ENCODE measurements at places on chromosomes 5 and 9. TPM values are rescaled to one million over a fixed set of nuclear protein-coding genes. Genes with fewer than 3 reads are reported as not detected.
A peak's percentile ranks its signal among the peaks of the same experiment; 100 is the strongest.

Gene MEIKIN
- polyA plus RNA-seq = not detected

Gene ZNF79
- 6.6 TPM for polyA plus RNA-seq

Gene PIP5KL1
- not detected for polyA plus RNA-seq

Gene IPO11
- 10.4 TPM for polyA plus RNA-seq

Gene INSL4
- polyA plus RNA-seq = not detected

Gene APBA1
- not detected for polyA plus RNA-seq

Gene CYLC2
- not detected for polyA plus RNA-seq

- peaks cover 3% of the 10 kb centered on the region for H3K36me3 ChIP-seq
- no peak overlapping the region for H3K4me3 ChIP-seq
- H3K27me3 ChIP-seq = no peaks in the 10 kb centered on the region
- no peak for DNase-seq
Observed at GRCh38 chr5:76305269-76305668, 97.8 kb upstream of the IQGAP2 start.

GRCh38 chr5:1718669-1719068, 81.0 kb downstream of the MRPL36 start:
- no peak overlapping the region for H3K4me3 ChIP-seq
- no peak for DNase-seq
- no peak overlapping the region for H3K27ac ChIP-seq
- peaks cover 2% of the 10 kb centered on the region for H3K27me3 ChIP-seq

- no peak overlapping the region for H3K27ac ChIP-seq
- DNase-seq = no peak
- H3K4me1 ChIP-seq = no peaks in the 10 kb centered on the region
- no peak overlapping the region for H3K4me3 ChIP-seq
Observed at GRCh38 chr5:66322786-66323528, 178.9 kb downstream of the SREK1 start.

DNA sequence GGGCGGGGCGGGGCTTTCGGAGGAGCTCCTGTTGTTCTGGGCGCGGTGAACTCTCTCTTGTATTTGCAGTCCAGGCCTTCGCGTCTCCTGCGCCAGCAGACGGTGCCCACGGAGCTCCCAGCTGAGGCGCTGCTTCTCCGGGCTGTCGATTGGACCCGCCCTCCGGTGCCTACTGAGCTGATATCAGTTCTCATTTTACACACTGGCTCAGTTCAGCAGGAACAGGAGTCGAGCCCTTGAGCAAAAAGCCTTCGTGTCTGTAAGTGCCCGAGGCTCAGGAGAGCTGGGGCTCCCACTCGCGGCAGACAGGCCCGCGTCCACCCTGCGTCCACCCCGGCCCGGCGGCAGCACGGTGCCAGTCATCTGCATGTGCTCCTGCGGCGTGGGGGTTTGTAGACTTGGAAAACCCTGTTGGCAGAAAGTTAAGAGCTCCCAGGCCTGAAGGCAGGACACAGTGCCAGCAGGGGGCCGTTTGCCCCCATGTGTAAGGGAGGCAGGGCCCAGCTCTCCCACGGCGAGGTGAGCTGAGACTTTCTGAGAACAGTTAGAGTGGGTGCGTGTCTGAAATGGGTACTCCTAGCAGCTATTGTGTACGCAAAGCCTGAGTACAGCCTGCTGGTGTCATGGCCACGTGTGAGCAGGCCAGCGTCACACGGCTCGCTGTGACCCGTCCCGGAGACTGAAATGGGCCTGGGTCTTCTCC, 231.5 kb downstream of the FANCC start:
- no peaks in the 10 kb centered on the region for H3K27me3 ChIP-seq
- no peak overlapping the region for H3K27ac ChIP-seq
- DNase-seq = no peak

- no peaks in the 10 kb centered on the region for H3K27me3 ChIP-seq
- peak; percentile 20 for DNase-seq
- H3K4me1 ChIP-seq = peaks cover 73% of the 10 kb centered on the region
- H3K4me3 ChIP-seq = peak overlapping the region; percentile 81
- peak overlapping the region; percentile 32 for H3K27ac ChIP-seq
Observed at GRCh38 chr9:109101810-109102209, 17.9 kb downstream of the TMEM245 start.

DNA sequence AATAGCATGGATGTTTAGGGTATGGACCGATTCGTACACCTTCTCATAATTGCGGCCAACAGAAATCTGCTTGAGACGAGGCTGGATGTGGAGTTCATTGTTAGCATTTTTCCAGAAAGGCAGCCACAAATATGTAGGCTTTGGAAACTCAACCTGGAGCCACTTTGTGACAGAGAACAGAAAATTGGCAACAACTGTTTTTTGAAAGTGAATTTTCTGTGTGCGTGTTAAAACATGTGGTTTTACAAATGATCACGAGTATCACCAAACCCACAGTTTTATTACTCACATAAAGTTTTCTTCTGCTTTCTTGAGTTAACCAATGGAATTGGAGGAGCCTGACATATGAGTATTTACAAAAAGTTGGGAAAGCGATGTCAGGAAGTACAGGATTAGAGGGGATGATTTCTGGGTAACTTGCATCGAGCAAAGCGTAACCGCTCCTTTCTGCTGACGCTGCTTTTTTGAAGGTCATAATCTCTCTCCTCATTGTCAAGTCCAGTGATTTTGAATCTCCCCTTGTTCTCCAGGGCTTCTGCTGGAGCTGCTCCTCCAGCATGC, 138.5 kb upstream of the TAF11L2 start:
- no peak overlapping the region for H3K4me3 ChIP-seq
- no peak overlapping the region for H3K27ac ChIP-seq
- no peaks in the 10 kb centered on the region for H3K4me1 ChIP-seq
- no peaks in the 10 kb centered on the region for H3K36me3 ChIP-seq
- no peaks in the 10 kb centered on the region for H3K27me3 ChIP-seq
- DNase-seq = no peak

DNA sequence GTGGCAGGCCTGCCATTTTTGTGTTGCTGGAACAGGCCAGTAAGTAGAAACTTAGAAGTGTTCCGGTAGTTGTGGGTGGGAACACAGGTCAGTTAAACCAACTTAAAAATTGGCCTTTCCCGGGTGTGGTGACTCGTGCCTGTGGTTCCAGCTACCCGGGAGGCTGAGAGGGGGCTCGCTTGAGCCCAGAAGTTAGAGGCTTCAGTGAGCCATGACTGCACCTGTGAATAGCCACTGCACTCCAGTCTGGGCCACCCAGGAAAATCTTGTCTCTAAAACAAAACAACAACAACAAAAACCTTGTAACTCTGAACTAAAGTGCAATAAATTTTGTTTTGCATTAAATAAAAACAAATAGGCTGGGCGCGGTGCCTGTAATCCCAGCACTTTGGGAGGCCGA, 1.4 kb upstream of the NHP2 start:
- no peak for DNase-seq
- H3K27me3 ChIP-seq = no peaks in the 10 kb centered on the region
- H3K4me1 ChIP-seq = peaks cover 11% of the 10 kb centered on the region
- H3K4me3 ChIP-seq = peak overlapping the region; percentile 88
- no peak overlapping the region for H3K27ac ChIP-seq

GRCh38 chr5:135221187-135221473, 177.9 kb downstream of the MACROH2A1 start:
- H3K4me3 ChIP-seq = no peak overlapping the region
- no peak for DNase-seq
- H3K4me1 ChIP-seq = no peaks in the 10 kb centered on the region
- H3K36me3 ChIP-seq = no peaks in the 10 kb centered on the region
- no peaks in the 10 kb centered on the region for H3K27me3 ChIP-seq

DNA sequence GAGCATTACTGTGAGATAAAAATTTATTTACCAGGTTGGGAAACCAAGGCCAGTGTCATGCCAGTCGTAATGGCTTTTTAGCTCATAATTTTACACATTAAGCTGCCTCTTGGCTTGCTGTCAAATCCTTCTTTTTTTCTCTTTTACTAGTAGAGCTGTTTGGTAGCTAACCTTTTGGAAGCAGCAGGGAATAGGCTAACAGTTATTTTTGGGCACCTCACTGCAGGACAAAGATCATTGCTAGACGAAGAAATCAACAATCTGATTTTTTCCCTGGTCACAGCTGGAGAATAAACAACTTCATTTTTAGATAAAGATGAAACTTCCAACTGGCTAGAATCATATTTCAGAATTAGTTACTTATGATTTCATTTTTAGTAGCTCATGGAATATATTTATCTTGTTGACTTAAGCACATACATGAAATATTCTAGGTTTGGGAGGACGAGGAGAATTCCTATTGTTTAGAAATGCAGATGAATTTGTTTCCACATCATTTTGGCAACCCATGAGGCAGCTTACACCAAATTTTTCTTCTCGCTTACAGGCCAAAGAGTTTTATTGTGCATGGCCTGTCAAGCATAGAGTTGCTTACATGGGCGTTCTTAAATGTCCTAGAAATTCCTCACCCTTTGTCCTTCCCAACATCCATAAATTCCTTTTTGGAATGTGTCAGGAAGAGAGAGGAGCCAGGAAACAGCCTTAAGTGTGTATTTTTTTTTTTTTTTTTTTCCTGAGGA, 19.6 kb downstream of the TNC start:
- peaks cover 10% of the 10 kb centered on the region for H3K27me3 ChIP-seq
- H3K4me3 ChIP-seq = no peak overlapping the region
- H3K36me3 ChIP-seq = no peaks in the 10 kb centered on the region
- no peaks in the 10 kb centered on the region for H3K4me1 ChIP-seq
- no peak for DNase-seq
- H3K27ac ChIP-seq = no peak overlapping the region

- H3K36me3 ChIP-seq = peaks cover 5% of the 10 kb centered on the region
- H3K27me3 ChIP-seq = no peaks in the 10 kb centered on the region
Observed at GRCh38 chr9:30943446-30944224, 1440.8 kb upstream of the ACO1 start.

DNA sequence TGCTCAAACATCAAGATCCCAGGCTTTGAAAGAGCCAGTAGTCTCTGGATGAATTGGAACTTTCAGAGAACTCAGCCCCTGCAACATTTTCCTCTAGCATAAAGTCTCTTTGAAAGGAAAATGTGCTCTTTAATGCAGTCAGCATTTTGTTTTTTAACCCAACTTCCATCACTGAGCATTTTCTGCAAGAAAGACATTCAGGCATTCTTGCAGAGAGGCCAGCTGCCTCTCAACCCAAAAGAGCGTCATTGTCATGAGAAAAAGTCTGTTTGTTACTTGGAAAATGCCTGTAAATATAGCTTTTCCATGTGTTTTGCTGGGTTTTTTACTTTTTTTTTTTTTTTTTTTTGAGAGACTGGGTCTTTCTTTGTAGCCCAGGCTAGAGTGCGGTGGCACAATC, 225.0 kb downstream of the ADAMTSL1 start:
- H3K27me3 ChIP-seq = peaks cover 14% of the 10 kb centered on the region
- H3K36me3 ChIP-seq = no peaks in the 10 kb centered on the region
- no peaks in the 10 kb centered on the region for H3K4me1 ChIP-seq

GRCh38 chr5:20470997-20471396, 483.0 kb upstream of the CDH18 start:
- no peak for DNase-seq
- no peak overlapping the region for H3K4me3 ChIP-seq
- no peaks in the 10 kb centered on the region for H3K36me3 ChIP-seq
- no peaks in the 10 kb centered on the region for H3K4me1 ChIP-seq

DNA sequence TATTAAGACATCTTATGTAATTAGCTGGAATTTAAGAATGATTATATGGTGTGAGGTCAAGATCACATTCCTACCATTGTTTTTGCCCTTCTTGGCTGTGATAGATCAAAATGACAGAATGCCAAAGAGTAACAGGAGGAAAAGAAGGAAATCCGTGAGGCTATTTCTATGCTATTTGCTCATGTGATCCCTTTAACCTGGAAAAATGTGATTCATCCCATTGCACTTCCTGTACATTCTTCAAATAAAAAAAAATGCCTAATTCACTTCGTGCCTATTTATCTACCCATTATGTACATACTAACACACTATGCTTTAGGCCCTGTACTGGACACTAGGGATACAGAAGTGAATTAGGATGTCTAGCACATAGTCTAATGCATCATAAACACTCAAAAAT, 154.1 kb upstream of the PAPPA start:
- H3K27me3 ChIP-seq = peaks cover 4% of the 10 kb centered on the region
- H3K4me1 ChIP-seq = no peaks in the 10 kb centered on the region
- H3K27ac ChIP-seq = no peak overlapping the region
- H3K4me3 ChIP-seq = no peak overlapping the region

- H3K27ac ChIP-seq = no peak overlapping the region
- no peak for DNase-seq
- H3K4me1 ChIP-seq = no peaks in the 10 kb centered on the region
- no peak overlapping the region for H3K4me3 ChIP-seq
- peaks cover under 1% of the 10 kb centered on the region for H3K27me3 ChIP-seq
Observed at GRCh38 chr9:7542693-7543092, 256.9 kb downstream of the DMAC1 start.

DNA sequence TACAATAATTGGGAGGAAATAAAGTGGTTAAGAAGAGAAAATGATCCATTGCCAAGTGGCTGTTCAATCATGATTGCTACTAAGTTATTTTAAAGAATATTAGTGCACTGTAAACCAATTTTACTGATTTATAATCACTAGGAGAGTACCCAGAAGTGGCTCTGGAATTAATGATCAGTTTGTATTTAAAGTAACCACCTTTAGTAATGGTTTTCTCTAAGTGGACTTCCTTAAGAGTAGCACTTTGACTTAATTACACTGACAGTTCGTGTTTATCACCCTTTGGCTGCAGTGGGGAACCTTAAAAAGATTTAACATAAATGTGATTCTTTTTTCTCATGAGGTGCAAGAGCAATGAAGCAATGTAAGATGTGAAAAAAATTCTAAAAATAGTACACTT, 310.8 kb downstream of the CDH12 start:
- H3K27me3 ChIP-seq = no peaks in the 10 kb centered on the region
- no peaks in the 10 kb centered on the region for H3K36me3 ChIP-seq
- H3K27ac ChIP-seq = no peak overlapping the region
- H3K4me1 ChIP-seq = no peaks in the 10 kb centered on the region

- peak overlapping the region; percentile 83 for H3K4me3 ChIP-seq
- H3K27ac ChIP-seq = peak overlapping the region; percentile 100
- peaks cover 63% of the 10 kb centered on the region for H3K4me1 ChIP-seq
- H3K36me3 ChIP-seq = peaks cover 56% of the 10 kb centered on the region
Observed at GRCh38 chr5:35857606-35858205, 1.0 kb downstream of the IL7R start.

DNA sequence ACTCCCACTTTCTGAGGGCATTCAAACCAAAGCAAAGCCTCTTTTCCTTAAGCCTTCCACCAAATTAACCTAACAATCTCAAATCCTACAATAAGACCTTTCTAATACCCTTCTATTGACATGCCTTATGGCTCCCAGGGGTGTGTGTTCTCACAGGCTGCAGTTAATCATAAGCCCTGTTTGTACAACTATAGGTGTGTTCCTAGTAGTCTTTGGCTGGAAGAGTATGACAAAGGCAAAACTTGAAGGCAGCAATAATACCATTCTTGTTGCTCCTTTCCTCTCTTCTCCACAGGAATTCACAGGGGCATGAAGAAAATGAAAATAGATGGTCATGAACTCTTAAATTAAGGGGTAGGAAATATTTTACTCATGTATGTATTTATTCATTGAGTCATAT, 10.9 kb upstream of the FBXO38 start:
- H3K4me3 ChIP-seq = no peak overlapping the region
- H3K4me1 ChIP-seq = no peaks in the 10 kb centered on the region
- H3K36me3 ChIP-seq = peaks cover 22% of the 10 kb centered on the region
- no peak for DNase-seq
- H3K27me3 ChIP-seq = peaks cover 3% of the 10 kb centered on the region
- H3K27ac ChIP-seq = no peak overlapping the region
